ENCODE measurements at places on chromosomes 5 and 9.

DNA sequence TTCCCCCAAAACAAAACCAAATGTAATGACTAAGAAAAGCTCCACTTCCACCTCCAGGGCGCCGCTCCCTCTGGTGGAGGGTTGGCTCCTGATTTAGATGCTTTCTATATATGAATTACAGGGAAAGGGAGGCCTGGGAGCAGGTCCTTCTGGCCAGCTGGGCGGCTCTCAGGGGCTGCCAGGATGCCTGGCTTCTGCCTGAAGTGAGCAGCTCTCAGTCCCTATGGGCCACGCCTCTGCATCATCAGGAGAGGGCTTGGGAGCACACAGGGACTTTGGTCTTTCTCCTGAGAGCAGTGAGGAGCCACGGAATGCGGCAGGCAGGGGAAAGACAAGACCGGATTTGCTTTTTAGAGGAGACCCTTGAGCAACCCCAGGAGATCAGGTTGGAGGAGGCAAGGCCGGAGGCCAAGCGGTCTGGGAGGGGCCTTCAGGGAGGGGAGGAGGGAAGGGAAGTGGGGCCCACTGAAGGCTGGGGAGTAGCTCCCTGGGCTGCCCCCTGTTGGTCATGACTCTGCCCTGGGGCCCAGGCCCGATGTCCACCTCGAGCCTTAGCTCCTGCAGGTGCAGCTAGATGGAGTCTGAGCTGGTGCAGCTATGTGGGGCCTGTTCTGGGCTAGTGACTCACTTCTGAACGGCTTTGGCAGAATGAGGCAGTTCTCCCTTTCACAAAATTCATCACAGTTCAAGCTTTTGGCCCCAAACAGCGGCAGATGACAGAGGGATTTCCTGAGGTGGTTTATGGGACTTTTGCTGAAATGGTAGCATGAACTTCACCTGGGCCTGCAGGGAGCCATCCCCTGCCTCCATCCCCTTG, 11.3 kb upstream of the GRHPR start:
- DNase-seq = no peak

GRCh38 chr9:27353474-27354229, 56.7 kb upstream of the EQTN start:
- no peak for DNase-seq

DNA sequence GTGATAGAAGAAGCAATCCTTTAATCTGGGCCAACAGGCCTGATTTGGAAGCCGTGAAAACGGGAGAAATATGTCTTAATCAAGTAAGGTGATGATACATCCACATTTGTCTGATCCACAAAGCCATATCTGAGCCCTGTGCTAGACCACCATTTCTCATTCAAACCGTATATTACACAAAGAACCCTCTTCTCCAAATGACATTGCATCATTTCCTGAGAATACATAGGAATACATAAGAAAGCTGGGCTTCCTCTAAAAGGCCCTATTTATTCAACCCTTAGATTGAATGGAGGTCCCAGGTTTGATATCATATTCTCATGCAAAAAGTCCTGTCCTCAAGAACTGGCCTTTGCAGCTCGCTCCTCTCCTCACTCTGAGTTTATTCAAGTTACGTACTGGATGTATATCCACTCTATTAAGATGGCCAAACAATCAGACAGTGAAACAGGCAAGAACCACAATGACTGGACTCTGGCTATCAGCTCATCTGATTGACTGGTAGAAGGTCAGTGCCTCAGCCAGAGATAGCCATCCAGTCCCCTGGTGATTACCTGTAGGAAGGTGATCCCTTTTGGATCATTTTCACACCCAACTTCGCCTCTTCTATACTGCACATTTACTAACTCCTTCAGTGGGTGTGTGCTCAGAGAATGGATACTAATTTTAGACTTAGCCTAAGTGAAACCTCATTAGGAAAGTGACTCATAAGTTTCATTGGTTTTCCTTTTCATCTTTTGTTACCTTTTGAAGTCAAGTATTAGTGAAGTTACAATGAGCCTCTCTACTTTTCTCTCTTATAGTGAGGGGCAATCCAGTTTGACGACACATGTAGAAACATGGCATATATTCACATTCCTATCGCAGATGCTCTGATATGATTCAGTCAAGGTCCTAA, 167.6 kb upstream of the WWC1 start:
- no peak for DNase-seq

DNA sequence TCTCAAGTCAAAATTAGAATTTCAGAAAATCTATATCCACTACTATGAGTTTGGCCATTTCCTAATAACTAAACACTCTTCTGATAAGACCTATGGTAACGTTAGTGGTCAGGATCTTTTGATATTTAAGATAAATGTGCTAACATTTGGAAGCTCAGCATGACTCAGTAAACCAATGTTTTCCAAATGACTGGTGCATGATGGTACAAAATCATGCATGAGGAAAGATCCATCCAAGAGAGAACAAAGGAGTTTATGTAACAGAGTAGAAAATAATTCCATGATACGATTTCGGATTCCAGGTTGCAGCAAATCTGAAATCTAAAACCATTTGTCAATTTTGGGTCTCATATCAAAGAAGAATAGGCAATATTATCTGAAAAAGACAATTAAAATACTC, 279.2 kb downstream of the NSG2 start:
- DNase-seq = no peak

- DNase-seq = no peak
Observed at GRCh38 chr9:10251490-10251889, 361.3 kb downstream of the PTPRD start.

- DNase-seq = no peak
Observed at GRCh38 chr5:79843450-79844388, 147.3 kb downstream of the MTX3 start.

- DNase-seq = no peak
Observed at GRCh38 chr5:34913072-34913471, 2.2 kb downstream of the RAD1 start.

DNA sequence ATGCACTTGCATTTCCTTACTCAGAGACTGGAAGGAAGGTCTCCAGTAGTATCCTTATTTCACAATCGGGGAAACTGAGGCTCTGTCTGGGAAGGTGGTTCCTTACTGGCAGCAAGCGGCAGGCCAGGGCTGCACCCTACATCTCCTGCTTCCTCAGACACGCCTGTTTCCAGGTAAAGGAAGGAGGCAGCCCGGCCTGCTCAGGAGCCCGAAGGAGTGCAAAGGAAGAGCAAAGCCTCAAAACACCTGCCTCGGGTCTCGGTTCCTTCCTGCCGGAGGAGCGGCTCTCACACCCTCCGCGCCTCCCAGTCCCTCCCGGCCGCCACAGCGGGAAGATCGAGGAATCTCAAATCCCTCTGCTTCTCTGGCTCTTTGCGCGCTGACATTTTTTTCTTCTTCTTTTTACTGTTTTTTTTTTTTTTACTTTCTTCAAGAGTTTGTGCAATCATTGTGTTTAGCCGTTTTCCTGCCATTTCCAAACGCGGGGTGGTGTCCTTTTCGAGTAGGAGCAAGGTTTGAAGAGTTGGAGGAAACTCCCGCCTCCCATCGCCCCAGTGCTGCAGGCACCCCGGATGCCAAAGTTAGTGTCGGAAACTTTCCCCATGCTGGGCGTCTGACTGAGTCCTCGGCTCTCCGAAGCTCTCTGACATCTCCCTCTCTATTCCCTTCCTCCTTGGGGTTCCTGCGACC, 1.0 kb downstream of the GGTA1 start:
- no peak for DNase-seq

- DNase-seq = no peak
Observed at GRCh38 chr5:67908126-67908765, 307.3 kb upstream of the PIK3R1 start.

Data from neural crest cell (in vitro differentiated cells).